Thoracic aorta (tissue), 2 donors: ENCODE measurements at places on chromosomes 7 and 10. TPM values are rescaled to one million over a fixed set of nuclear protein-coding genes. Genes with fewer than 3 reads are reported as not detected.

DNA sequence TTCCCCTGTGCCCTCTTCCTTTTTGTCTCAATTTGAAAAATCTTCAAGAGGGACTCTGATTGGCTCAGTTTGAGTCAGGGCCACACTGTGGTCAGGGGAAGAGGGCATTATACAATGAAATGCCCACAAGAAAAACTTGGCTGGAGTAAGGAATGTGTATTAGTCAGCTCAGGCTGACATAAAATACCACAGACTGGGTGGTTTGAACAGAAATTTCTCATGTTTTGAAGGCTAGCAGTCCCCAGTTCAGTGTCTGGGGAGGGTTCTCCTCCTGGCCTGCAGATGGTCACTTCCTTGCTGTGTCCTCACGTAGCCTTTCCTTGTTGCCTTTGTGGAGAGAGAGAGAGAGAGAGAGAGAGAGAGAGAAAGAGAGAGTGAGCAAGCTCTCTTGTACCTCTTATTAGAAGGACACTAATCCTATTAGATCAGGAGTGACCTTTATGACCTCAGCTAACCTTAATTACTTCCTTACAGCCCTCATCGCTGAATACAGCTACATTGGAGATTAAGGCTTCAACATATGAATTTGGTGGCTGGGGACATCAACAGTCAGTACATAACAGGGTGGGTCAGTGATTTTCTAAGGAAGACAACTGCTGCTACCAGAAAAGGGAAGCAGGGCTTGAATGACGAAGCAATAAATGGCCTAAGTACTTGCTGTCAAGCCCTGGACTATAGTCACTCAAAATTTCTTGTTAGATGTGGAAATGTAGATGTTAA is 25.8 kb upstream of the FAM13C start:
- DNase-seq = no peak

DNA sequence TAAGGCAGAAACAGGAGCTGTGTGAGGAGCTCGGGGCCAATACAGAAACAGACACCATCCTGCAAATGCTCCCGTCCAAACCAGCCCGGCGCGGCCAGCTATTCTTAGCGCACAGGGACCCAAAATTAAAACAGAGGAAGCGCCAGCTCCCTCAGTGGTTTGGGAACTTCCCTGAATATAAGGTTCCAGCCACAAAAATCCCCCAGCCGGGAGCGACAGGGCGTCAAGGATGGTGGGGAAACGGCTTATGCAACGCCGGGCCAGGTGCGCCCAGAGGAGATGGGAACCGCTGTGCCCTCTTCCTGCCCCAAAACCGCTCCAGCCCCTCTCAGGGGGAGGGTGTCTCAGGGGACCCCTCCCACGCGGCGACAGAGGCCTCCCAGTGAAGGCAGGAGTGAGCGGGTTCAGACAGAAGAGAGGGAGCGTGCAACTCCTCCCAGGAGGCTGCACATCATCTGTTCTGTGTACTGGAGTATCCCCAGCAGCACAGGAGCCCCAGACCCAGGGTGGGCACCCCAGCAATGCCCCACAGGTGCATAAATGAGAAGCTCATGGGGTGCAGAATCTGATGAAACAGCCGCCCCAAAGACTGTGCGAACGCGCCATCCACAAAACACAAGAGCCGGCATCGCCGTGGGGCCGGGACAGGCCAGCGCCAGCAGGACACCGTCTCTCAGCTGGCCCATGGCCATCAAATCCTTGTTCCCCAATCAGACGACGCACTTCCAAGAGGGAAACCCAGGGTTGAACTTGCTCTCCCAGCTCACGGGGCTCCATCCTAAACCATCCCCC is 73.9 kb upstream of the PDGFA start:
- no peak for DNase-seq

- no peak for DNase-seq
Measured at GRCh38 chr10:132130286-132131265, 56.2 kb upstream of the DPYSL4 start.

- no peak for DNase-seq
Measured at GRCh38 chr7:148919859-148920258, 35.8 kb upstream of the EZH2 start.

DNA sequence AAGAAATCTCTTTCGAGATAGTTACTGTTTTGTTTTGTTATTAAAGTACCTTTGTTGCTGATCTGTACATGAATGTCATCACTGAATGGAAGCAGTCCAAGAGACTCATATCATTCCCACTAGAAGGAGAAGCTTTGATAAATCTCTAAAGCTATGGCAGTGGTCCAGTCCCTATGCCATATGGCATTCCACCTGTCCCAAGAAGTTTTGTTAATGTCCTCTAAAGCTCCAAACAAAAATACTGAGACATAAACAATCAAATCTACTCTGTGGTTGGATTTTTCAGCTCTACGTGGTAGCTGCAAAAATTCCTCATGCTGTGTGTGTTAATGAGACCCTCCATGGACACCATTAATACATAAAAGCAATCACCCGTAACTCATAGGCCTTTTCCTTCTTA is 94.1 kb downstream of the LRRN3 start:
- no peak for DNase-seq

The DGKI gene
- 10.3 TPM for total RNA-seq

The SLC39A12 gene
- total RNA-seq = 0.14 TPM

The PGAM1 gene
- total RNA-seq = 231 TPM
